ENCODE measurements at places on chromosomes 7 and 10. TPM values are rescaled to one million over a fixed set of nuclear protein-coding genes. Genes with fewer than 3 reads are reported as not detected.

DNA sequence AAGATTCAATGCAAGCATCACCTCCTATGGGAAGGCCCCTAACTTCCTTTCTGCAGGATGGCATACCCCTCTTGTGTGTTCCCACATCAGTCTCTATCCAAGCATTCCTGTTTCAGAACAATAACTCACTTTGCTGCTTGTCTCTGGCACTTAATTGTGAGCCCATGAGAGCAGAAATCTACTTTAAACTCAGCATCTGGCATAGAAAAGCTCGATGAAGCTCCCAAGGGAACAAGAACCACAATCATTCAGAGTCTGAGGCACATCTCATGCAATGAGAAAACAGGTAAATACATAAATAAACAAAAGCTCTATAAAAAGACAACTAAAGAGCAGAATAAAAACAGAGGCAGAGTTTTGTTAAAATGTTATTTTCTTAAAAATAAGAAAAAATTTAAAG is 66.2 kb downstream of the VPS41 start:
- no peak for DNase-seq

- peak; percentile 63 for DNase-seq
These were observed 179.5 kb upstream of the IMMP2L start for GRCh38 chr7:111741811-111742240.

DNA sequence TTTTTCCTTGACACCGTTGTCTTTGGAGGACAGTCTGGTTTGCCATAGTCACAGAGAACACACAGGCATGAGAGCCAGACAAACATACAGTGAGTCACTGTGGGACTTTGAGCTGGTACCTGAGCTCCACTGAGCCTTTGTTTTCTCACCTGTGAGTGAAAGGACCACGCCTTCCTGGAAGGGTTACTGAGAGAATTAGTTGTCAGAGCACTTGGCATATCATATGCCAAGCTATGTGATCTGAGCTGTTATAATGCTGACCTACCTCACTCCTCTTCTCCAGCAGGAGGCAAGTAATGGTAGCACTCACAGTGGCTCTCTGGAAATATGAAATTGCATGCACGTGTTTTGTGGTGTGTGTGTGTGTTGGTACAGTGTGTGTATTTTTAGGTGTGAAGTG is 59.7 kb downstream of the CXCL12 start:
- no peak for DNase-seq

DNA sequence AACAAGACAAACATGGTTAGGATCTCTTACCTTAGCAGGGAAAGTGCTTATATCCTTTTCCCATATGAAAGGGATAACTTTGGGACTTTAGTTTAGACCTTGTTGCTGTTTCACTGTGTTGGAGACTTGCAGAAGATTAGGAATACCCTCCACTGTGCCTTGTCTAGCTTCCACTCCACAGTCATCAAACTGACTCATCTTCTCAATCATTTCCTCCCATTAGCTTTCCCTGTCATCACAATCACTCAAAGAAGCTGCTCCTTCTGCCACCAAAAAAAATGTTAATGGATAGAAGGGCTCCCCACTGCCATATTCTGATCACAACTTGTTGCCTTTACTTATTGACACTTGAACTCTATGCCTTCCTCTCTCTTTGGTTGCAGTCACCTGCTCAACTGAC is 16.8 kb downstream of the GNG11 start:
- DNase-seq, result no peak

DNA sequence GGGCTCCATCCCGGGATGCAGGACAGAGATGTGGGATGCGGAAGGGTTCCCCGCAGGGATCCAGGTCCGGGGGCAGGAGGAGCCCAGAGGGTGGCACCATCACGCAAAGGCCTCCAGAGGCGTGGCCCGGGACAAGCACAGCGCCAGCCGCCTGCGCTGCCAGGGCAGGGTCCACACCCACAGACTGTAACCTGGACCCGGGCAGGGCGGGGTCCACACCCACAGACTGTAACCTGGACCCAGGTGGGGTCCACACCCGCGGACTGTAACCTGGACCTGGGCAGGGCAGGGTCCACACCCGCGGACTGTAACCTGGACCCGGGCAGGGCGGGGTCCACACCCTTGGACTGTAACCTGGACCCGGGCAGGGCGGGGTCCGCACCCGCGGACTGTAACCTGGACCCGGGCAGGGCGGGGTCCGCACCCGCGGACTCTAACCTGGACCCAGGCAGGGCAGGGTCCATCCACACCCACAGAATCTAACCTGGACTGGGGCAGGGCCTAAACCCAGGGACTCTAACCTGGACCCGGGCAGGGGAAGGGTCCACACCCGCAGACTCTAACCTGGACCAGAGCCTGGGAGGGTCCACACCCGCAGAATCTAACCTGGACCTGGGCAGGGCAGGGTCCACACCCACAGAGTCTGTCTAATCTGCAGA is 37.5 kb upstream of the SUN1 start:
- DNase-seq, result no peak

DNA sequence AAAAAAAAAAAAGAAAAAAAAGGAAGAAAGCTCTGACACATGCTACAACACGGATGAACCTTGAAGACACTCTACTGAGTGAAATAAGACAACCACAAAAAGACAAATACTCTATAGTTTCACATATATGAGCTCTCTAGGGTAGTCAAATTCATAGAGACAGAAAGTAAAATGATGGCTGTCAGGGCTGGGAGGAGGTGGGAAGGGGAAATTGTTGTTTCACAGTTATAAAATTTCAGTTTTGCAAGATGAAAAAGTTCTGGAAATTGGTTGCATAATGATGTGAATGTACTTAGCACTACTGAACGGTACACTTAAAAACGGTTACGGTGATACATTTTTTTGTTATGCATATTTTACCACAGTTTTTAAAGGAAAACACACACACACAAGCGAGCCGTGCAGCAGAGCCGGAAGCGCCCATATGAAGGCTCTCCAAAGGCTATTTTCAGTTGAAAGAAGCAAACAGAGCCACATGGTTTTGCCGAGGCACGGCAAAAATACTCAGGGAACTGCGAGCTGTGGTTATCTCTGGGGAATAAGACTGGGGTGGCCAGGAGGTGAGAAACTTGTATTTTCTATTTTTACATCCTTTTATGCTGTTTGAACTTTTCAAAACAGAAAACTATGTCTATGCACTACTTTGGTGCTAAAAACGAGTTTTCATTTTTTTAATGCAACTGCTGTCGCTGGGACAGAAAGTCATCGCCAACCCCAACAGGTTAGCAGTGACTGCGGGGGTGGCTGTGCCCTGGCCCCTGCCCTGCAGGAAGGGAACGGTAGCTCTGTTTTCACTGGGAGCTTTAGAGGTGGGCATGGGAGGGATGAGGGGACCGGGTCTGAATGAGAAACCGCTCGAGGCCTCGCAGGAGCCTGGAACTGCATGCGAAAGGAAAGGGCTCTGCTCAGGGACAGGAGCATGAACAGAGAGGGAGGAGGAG is 132.9 kb downstream of the OAT start:
- DNase-seq, result peak; percentile 38

DNA sequence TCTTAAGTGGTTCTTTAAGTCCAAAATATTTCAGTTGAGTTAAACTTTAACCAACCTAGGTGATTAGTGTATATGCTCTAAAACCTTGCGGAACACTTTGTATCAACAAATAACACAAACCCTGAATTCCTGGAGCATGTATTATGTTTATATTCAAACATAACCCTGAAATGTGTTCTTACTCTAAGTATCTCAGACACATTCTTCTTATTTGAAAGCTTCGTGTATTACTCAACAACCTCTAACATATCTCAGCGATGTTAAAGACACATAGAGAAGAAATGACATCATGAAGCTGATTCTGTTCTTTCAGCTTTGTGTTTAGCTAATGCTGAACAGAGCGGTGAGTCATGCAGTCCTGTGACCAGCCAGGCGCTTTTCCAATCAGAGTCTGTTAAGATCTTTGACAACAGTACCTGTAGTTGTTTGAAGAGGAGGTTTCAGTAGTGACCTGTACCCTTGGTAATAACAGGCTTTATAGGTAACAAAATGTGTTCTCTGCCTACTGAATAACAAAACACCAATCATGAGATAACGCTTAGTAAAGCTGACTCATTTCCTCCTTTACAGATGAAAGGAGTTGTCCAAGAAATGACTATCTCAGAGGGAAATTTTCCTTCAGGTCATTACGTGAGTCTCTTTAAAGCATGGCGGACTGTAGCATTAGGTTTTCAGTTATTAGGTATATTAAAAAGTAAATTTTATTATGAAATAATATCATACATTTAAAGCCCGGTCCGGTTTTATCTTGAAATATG is 67.3 kb upstream of the KLF6 start:
- DNase-seq, result no peak

DNA sequence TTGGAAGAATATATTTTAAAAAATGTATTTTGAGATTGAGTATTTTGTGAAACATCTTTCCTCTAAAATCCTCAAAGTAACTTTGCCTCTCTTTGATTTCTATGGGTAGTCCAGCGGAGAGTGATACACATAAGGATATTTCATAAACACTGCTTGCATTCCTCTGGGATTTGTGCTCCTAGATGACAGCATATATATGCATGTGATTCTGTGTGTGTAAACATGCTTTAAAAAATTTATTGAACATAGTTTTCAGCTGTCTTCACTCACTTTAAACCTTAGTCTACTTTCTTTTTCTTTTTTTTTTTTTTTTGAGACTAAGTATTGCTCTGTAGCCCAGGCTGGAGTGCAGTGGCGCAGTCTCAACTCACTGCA is 84.6 kb downstream of the KAT6B start:
- DNase-seq, result no peak

DNA sequence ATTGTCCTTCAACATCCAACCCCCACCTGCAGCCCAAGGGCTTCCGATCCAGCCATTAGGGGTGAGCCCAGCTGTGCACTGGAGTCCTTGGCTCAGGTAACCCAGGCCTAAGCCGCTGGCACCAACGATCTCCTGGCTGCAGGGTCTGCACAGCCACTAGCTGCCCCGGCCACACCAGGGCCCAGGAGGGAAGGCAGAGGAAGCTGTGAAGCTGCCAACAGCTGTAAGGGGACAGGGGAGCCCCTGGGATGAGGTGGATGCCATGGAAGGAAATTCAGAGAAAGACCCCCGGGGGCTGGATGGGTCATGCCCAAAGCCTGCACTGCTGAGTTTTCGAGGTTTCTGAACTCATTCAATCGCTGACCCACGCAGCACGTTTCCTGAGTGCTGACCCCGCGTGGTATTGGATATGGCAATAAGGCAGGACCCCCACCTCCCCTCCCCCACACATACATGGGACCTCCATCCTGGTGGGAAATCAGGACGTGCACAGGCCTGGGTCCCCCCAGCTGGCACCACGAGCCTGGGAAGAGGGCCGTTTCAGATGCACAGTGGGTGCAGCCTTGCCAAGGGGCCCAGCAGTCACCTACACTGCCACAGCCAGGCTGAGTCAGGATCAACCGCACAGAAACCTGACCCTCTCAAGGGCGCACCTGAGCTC is 170.3 kb downstream of the DIP2C start:
- peak; percentile 39 for DNase-seq

DNA sequence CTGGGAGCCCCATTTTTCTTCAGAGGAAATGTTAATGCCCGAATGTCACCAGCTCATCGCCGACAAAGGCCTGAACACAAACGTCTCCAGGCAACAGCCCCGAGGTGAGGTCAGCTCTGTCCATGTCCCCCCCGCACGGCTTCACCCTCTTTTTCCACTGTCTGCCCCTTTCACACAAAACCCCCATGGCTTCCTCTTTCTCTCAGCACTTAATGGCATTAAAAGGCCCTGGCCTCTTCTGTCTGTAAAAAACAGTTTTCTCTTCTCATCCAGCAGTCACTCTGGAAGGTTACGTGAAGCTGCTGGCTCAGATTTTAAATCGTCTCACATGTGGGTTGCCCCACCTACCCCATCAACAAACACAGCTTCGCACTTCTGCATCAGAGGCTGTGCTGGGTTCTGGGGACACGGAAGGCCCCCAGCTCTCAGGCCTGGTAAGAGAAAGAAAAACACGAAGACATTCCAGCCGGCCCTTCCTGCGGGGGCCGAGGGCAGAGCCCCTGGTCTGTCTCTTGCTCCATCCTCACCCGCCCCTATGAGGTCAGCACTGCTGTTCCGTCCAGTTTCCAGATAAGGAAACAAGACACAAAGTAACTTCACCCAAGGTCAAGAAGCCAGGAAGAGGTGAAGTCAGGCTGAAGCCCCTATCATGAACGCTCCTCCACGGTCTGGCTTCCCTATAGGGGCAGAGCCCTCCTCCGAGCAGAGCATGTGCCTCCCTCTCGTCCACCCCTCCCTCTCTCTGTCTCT is 91.1 kb upstream of the PDGFA start:
- DNase-seq, result no peak

- DNase-seq, result no peak
These were observed 169.1 kb upstream of the PPP1R3A start for GRCh38 chr7:114087653-114088469.

GRCh38 chr7:119665796-119666195 is 607.2 kb upstream of the KCND2 start:
- no peak for DNase-seq

GRCh38 chr10:7945469-7946187 is 108.9 kb upstream of the GATA3 start:
- no peak for DNase-seq

- no peak for DNase-seq
These were observed 650 bp upstream of the ZFAND2A start for GRCh38 chr7:1160670-1161021.

DNA sequence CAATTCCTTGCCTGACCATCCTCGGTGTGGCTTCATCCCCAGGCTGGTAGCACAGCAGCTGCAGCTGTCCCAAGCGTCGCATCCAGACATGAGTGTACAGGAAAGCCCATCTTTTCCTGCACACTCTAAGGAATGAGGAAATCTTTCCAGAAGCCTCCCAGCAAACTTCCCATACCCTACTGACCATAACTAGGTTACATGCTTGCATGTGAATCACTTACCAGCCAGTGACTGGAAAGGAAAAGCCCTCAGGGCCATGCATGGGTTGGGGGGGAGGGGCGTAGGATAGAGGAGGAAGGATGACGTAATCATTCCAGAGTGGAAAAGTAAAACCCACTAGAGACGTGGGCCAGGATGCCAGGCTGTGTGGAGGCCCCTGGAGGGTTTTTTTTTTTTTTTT is 18.9 kb upstream of the ZNF212 start:
- no peak for DNase-seq

- no peak for DNase-seq
These were observed 180.5 kb upstream of the CCDC6 start for GRCh38 chr10:60086862-60087261.

- peak; percentile 71 for DNase-seq
These were observed 22.6 kb upstream of the PSMG3 start for GRCh38 chr7:1592299-1592871.

GRCh38 chr7:6651851-6652445 is 14.8 kb downstream of the ZNF316 start:
- no peak for DNase-seq

GRCh38 chr10:128000471-128001362 is 93.8 kb downstream of the PTPRE start:
- no peak for DNase-seq

The FFAR4 gene
- total RNA-seq, result not detected

The NRCAM gene
- total RNA-seq, result not detected

The BLVRA gene
- total RNA-seq, result 0.70 TPM
